Putamen (tissue), 1 donor: ENCODE measurements at places on chromosomes 4 and X.

- DNase-seq: no peak
Observed at GRCh38 chr4:144578681-144579080, 67.3 kb upstream of the HHIP start.

- DNase-seq: no peak
Observed at GRCh38 chr4:35700663-35701062, 543.7 kb downstream of the ARAP2 start.

- DNase-seq: peak; percentile 2
Observed at GRCh38 chr4:96352051-96352517, 512.2 kb downstream of the PDHA2 start.

DNA sequence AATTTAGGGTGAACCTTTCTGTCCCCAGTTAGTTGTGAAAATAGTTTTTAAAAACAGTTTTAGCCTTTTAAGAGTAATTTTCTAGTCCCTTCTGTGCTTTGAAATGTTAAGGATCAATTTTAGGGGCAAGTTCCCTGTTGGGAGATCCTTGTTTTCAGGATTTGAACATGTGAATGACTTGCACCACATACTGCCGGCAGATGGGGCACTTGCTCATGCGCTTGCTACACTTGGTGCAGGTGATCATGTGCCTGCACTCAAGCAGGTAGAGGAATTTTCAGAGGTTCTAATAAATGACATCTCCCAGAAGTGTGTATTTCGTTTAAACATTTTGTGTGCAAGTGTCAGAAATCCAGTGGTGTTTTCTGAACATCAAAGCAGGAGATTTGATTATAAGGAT, 195.9 kb downstream of the CHM start:
- no peak for DNase-seq

- DNase-seq: no peak
Observed at GRCh38 chr4:110415478-110415877, 60.5 kb upstream of the ENPEP start.

GRCh38 chr4:1716065-1716945, 4.2 kb upstream of the SLBP start:
- DNase-seq: no peak

DNA sequence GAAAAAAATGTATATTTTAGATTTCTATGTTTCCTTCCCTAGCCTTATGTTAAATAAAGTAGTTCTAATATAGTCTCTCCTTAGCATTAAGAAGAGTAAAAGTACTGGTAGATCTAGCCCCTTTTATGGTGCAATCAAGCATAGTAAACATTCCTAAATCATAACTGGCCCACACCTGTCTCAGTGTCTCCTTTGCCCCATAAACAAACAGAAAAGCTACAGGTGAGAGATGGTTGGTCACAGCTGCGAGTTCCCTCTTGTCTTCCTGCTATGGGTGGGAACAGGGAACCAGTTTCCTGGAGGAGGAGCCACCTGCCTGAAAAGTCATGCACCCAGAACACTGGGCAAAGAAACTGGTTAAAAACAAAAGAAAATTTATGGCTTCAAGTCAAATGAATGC, 16.6 kb downstream of the SOWAHB start:
- DNase-seq: no peak

GRCh38 chr4:105520819-105521790, 31.3 kb upstream of the ARHGEF38 start:
- DNase-seq: peak; percentile 45

DNA sequence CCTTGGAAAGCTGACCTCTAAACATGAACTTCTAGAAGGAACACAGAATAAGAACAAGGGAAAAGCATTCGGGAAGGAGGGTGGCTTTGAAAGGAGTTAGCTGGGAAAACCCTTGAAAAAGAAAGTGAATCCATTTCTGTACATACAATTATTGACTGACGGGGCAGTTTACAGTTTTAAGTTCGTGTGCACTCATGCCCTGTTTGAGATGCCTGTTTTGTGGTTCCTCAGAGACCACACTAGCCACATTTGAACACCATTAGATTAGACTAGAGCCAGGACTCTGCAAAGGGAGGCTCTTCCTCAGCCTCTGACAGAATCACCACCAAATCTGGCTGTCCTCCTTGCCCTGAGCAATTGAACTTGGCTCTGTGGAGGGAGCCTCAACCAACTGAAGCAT, 158.3 kb downstream of the PALLD start:
- DNase-seq: no peak

DNA sequence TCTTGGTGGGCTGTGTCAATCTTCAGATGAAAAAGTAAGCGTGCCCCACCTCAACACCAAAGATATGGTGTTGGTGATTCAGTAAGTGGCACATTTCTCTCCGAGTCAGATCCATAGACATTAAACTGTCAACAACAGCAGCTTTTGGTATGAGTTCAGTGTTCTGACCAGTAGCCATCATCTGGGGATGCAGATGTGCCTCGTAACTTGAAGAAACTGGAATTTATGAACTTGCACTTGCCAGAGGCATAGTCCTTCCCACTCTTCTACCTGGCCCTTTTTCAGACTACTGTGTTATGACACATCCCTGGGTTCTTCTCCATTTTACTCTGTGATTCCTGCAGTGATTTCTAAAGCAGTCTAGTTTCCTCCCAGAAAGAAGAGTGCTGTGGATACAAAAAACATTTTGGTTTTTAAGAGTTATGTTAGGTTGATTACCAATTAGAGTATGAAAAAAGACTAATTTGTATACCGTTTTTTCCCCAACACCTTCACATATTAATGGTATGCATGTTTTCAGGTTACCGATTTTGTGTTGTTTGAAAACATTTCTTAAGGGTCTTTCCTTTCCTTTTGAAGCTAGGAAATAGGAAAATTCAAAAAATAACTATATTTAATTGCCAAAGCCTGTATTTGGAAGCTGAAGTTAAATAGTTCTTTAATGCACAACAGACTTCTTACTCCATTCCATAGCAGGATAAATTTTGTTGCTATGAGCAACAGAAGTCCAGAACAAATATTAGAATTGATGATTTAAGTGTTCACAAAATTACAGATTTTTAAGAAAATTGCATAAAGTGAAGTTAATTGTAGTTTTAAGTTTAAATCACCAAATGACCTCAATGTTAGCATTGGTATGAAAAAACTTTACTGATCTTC, 39.3 kb downstream of the NUDT6 start:
- DNase-seq: no peak

- peak; percentile 30 for DNase-seq
Observed at GRCh38 chrX:102832661-102833060, 104.4 kb upstream of the RAB40AL start.

DNA sequence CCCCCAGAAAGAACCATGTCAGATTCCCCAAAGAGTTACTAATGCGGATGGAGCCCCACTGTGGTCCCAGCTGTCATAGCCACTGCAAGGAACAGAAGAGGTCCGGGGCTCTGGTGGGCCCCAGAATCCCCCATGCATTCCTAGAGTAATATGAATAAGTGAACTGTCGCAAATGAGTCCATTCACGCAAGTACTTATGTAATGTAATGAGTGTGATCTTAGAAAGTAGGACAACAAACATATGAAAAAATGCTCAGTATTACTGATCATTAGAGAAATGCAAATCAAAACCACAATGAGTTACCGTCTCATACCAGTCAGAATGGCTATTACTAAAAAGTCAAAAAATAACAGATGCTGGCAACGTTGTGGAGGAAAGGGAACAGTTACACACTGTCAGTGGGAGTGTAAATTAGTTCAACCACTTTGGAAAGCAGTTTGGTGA, 141.5 kb upstream of the RBPJ start:
- no peak for DNase-seq

GRCh38 chr4:1989533-1990347, 19.0 kb downstream of the NELFA start:
- no peak for DNase-seq

DNA sequence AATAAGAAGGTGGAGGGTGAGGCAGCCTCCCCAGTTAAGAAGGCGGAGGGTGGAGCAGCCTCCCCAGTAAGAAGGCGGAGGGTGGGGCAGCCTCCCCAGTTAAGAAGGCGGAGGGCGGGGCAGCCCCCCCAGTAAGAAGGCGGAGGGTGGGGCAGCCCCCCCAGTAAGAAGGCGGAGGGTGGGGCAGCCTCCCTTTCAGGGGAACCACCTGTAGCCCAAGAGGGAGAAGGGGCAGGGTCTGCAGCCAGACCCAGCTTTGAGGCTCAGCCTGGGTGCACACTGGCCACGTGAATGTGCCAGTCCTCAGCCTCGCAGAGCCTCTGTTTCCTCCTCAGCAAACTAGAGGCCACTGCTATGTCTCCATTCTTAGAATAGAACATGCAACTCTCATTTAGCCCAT, 52.6 kb downstream of the HMX1 start:
- DNase-seq: no peak

- DNase-seq: no peak
Observed at GRCh38 chr4:168572002-168572401, 75.2 kb downstream of the PALLD start.

- no peak for DNase-seq
Observed at GRCh38 chr4:177937041-177937440, 494.8 kb upstream of the AGA start.

DNA sequence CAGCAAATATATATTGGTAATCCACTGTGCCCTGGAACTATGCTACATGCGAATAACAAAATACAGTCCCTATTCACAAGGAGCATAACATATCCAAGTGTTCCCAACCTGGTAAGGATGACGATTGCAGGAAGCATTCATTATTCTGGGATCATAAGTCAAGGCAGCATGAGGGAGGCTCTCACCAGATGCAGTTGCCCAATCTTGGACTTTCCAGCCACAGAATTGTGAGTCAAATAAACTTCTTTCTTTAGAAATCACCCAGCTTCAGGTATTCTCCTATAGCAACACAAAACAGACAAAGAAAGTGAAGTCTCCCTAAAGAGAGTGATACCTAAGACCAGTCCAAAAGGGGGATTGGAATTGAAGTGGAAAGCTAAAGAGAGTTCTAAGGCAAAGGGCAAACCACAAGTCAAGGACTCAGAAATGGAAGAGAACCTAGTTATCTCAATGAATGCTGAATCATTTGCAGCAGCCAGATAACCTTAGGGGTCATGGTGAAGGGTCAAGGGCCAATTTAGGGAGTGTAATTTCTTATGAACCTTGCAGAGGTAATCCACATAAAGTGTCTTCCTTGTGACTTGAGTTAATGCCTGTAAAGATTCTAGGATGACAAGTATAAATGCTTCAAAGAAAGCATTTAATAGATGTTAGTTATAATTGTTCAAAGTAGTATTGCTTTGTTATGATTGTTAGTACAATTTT, 103.1 kb upstream of the PCDH7 start:
- no peak for DNase-seq

GRCh38 chr4:173500841-173501591, 29.0 kb downstream of the HAND2 start:
- DNase-seq: no peak

DNA sequence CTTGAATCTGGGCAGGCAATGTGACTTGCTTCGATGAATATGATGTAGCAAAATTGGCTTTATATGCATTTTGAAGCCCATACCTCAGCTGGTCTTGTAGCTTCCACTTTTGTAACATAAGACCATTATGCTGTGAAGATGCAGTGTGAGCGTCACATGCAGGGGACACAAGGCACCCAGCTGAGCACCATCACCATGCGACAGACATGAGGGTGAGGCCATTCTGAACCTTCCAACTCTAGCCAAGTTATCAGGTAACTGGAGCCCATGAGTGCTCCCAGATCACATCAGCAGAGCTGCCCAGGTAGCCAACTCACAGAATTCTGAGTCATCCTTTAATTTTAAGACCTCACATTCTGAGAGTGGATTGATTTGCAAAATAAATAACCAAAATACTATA, 705.9 kb downstream of the FSTL5 start:
- no peak for DNase-seq

DNA sequence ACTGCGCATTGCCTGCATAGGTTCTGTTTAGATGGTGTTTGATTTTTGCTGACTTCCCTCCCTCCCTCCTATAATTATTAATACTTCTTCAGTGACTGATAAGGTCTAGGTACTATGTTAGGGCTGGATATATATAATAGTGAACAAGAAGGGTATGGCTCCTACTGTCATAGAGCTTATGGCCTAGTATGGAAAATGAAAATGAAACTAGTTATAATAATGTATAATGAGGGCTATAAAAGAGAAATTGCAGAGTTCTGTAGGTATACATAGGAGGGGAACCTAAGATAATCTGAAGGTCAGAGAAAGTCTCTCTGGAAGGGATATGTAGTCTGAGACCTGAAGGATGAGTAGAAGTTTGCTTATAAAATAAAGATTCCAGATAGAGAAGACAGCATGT, 102.1 kb downstream of the DCK start:
- DNase-seq: no peak

- no peak for DNase-seq
Observed at GRCh38 chr4:184748251-184748652, 14.4 kb upstream of the CENPU start.

DNA sequence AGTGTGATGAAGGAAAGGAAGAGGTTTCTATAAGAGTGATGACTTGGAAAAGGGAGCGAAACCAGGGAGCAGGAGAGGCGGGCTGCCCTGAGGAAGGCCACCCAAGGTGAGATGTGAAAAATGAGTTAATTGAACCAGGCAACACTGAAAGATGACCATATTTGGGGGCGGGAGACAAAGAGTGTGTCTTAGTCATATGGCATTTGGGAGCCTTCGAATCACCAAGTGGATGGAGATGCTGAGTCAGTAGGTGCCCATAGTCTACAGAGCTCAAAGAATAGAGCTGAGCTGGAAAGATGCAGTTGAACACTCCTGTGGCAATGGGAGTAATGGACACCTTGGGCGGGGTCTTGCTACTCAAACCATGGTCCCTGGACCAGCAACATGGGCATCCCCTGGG, 8.3 kb upstream of the TLR8 start:
- DNase-seq: no peak

DNA sequence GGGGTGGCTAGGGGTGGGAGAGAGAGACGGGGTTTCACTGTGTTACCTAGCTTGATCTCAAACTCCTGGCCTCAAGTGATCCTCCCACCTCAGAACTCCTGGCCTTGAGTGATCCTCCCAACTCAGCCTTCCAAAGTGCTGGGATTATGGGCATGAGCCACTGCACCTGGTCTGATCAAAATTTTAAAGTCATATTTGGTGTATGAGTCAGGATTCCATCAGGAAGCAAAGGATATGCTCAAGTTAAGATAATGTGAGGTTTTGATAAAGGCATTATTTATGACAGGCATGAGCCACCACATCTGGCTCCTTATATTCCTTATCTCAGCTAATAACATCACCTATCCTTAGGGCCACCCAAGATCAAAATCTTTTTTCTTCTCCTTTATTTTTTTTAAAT, 182.0 kb downstream of the SLC4A4 start:
- DNase-seq: no peak

GRCh38 chr4:10500776-10501175, 43.5 kb upstream of the ZNF518B start:
- no peak for DNase-seq

DNA sequence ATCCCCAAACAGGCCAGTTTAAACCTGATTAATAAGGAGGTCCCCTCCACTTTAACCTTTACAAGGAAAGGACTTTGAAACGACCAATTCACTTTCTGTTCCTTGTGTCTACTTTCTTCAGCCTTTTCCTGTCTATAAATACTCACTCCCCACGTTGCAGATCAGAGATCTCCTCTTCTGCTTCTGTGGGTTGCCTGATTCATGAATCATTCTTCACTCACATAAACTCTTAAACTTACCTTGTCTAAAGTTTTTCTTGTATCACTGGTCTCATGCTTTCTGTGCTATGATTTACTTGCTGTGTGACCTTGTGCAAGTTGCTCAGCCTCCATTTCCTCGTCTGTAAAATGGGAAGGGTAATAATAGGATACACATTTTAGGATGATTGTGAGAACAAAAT, 236.1 kb downstream of the QDPR start:
- no peak for DNase-seq
